ENCODE measurements at places on chromosomes 2 and 18.

DNA sequence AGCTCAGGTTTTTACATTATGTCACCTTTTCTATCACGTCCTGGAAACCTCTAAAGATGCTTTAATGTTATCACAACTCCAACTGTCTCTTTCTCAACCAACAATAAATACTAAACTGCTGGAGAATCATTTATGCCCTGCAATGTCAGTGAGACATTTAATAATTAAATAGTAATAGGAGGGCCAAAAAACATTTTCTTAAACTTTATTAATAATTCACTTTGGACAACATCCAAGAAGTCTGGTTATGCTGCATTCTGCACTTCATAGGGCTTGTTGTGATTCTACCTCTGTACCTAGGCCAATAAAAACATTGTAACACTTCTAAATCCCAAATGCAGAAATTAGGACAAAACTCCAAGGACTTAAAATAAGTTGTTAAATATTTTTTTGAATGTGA is 420.4 kb upstream of the LRRTM1 start:
- DNase-seq, result no peak

DNA sequence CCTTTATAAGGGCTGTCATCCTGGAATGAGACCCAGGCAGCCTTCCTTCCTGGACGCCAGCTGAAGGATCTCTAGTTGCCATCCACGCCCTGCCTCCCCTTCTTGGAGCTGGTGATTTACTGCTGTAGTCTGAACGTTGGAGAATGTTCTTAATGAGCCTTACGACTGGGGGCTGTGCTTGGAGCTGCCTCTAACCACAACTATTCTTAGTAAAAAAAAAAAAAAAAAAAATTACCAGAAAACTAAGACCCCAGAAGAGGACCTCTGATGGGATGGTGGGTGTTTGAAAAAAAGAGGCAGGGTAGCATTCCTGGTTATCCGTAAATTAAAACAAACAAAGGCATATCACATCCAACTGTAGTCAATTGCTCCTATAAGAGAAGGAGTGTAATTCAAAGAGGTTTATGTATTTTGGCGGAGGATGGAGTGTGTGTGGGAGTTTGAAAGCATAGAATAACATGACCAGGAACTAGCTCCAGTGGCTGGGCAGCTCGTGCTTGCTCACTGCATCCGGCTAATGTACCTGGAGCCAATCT is 105.4 kb downstream of the QPCT start:
- no peak for DNase-seq

- DNase-seq, result no peak
Observed at GRCh38 chr2:188609321-188610049, 317.8 kb downstream of the GULP1 start.

DNA sequence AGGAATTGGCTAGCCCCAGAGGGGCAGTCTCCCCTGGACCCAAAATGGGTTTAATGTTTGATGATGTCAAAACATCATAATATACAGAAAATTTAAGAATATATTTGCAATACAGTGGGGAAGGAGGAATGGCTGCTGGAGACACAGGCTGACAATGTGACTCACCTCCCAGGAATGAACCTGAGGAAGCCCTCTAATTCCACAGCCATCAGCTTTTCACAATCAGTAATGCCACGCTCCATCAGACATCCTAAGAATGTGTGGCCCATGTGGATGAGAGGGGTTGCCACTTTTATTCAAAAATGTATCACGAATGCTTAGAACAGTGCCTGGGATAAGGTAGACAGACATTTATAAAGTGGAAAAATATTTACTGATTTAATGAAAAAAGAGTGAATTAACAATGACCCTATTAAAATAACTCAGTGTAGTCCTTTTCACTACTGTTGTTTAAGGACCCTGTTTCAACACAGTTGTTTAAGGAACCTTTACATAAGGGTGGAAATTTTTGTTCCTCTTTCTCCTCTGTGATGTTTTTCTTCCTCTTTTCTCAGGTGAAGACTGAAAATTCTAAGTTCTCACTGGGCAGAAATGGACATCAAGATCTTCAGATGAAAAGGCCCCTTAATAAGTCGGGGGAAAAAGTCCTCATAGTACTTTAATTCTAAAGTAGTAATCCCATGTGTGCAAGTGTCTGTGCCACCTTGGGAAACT is 17.5 kb upstream of the TMEM163 start:
- DNase-seq, result no peak

- no peak for DNase-seq
Observed at GRCh38 chr2:58539973-58540372, 298.8 kb upstream of the FANCL start.

DNA sequence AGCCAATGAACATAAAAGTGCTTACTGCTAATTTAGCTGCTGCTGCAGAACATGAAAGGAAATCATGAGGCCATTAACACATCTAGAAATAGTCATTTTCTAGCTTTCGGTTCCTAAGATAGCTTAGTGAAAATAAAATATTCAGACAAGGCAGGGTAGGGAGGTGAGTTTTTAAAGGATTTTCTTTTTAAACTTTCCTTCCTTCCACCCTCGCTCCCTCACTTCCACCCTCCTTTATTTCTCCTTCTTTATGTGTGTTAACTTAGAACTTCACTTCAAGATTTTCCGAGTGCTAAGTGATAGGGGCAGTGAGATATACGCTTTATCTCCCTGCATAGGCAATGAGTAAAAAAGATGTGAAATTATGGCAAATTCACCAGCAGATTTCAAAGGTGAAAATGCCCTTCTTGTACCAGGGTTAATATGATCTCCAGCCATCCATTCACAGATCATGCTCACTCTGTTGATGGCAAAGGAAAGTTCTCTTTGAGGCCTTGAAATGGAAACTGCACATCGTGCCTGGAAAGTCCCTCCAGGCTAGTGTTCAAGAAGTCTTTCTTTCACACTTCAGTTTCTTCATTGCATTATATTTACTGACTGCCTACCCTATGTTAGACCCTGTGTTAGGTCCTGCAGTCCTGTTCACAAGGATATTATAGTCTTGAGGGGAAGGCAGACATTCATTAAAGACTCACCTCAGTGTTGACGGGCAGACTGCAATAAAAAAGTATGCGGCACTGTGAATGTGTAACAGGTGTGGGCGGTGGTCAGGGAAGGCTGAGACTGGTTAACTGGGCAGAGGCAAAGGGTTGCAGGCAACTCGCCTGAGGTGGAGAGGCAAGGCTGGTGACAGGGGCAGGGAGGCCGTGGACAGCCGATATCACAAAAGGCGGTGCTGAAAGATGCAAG is 200.8 kb downstream of the PLCL1 start:
- DNase-seq, result peak; percentile 23

GRCh38 chr2:43190311-43191052 is 35.9 kb downstream of the ZFP36L2 start:
- no peak for DNase-seq

- DNase-seq, result no peak
Observed at GRCh38 chr18:37124516-37124915, 295.6 kb downstream of the KIAA1328 start.

- DNase-seq, result no peak
Observed at GRCh38 chr2:26696351-26696816, 3.9 kb downstream of the KCNK3 start.

- no peak for DNase-seq
Observed at GRCh38 chr18:2146092-2146491, 425.2 kb downstream of the METTL4 start.

DNA sequence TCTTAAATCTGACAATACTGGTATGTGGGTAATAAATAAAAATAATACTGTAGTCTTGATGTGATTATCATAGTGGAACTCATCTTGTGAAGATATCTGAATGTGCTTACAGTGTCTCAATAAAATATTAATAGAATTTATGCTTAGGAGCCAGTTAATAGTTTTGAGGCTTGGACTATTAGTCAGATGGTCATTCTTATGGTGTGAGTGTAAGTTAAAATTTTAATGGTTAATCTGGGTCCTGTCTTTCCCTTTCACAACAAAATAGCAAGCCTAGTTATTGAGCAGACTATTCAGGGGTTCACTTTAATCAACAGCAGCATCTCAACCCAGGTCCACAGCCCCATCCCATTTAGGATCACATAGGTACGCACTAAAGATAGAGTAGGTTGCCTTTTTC is 138.9 kb downstream of the HAUS1 start:
- DNase-seq, result no peak

GRCh38 chr2:219486380-219486959 is 12.2 kb upstream of the GMPPA start:
- no peak for DNase-seq

DNA sequence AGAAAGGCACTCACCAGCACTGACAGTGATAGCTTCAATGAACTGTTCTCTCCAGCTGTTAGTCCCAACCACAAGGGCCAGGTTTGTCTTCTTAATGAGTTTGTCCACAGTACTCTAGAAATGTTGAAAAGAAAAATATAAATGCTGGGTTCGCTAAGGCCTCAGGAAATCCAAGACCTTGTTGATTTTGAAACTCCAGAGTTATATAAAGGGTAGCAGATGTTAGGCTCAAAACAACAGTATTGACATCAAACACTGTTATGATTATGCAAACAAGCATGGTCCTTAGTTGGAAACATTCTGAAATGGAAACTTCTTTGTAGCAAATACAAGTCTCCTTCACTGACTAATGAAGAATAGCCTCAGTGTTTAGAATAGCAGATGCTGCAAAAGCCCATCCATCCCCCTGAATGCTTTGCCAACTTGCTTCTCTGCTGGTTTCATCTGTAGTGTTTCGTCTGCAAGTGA is 291.1 kb downstream of the SLC8A1 start:
- no peak for DNase-seq

DNA sequence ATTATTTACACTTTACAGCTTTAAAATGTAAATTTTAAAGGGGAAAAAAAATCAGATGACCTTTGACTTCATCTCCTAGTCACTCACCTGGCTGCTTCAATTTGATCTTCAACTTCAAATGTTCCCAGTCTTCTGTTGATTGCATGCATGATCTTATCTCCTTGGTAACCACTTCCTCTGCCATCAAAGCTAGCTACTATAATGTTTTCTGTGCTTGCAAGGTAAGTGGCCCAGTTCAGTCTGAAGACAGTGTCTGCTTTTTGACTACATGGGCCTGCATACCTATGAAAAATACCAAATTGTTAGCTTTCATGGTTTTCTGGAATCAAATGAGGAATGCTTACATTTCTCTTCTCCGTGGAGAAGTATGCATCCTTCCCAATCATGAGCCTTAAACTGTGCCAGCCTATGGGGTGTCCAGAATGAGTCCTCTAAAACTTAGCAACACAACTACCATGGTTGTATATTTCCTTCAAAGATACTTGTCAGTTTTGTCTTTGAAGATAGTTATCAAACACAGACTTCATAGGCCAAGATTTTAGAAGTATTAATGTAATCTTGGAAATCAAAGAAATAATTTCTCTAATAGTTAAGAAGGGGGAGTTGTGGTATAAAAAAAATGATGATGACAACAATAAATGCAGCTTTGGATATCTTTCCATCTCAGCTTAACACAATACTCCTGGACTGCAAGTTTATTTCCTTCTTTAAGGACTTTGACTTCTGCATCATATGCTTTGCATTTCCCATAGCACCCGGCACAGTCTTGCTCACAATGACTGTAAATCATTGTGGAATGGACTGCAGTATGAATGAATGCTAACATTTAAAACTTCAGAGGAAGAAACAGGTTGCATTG is 62.1 kb downstream of the DPP4 start:
- peak; percentile 80 for DNase-seq

- no peak for DNase-seq
Observed at GRCh38 chr2:173400760-173401159, 46.1 kb downstream of the CDCA7 start.

All from CD4-positive, alpha-beta T cell treated with Interleukin-15 for 4 hours (primary cell).